ENCODE measurements at places on chromosomes 5 and 9.

- no peak for DNase-seq
Measured at GRCh38 chr5:40681363-40682153, 1.8 kb downstream of the PTGER4 start.

GRCh38 chr9:114850871-114851270 is 45.0 kb upstream of the TNFSF15 start:
- DNase-seq = no peak

- DNase-seq = no peak
Measured at GRCh38 chr5:168781941-168782571, 202.9 kb upstream of the PANK3 start.

- DNase-seq = no peak
Measured at GRCh38 chr9:127569886-127570401, 42.1 kb upstream of the STXBP1 start.

- no peak for DNase-seq
Measured at GRCh38 chr5:128535251-128535650, 2.8 kb downstream of the FBN2 start.

- peak; percentile 86 for DNase-seq
Measured at GRCh38 chr9:89662718-89663613, 58.2 kb downstream of the GADD45G start.

DNA sequence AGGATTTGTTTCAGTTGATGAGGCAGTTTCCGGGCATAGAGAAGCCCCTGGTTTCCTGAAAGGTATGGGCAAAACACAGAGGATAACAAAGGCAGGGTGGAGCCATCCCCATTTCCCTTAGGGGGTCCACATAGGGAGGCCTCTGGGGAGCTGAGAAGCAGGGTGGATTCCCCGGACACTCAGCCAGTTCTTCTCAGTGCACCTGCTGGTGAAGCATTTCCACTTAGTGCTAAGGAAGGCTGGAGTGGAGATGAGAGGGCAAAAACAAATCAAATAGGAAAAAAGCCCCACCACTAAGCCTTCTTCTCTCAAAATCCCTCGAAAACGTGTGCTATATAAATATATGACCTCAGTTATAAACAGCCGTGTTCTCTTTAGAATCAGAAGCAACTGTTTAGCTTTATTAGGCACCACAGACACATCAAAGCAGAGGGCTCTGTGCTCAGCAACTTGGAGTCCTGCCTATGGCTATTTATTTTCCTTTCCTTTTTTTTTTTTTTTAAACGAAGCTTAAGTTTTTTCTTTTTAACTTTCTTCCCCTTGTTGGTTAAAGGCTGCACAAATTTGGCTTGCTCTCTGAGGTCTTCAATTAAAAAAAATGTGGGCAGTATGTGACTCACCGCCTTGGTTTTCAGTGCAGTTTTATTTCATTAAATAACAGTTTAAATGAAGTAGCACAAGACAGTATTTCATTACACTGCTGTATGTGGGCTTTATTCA is 67.7 kb downstream of the PRDM6 start:
- no peak for DNase-seq

DNA sequence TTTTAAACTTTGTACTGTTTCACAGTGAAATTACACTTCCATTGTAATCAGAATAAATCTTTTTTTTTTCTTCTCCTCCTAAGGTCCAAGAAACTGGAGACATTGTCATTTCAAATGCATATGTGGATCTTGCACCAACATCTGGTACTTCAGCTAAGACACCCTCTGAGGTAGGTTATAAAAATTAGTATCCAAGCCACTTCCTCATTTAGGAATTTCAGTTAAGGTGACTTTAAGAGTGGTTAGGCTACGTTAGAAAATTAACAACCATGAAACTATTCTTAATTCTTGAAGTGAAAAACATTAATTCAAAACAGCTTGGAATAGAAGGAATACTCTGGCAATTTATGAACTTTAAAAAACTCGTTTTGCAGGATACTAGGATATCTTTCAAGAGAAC is 77.5 kb downstream of the HSD17B4 start:
- DNase-seq = no peak

- no peak for DNase-seq
Measured at GRCh38 chr5:125202871-125203438, 456.5 kb upstream of the ZNF608 start.

- no peak for DNase-seq
Measured at GRCh38 chr5:43020399-43020746, 19.7 kb downstream of the ANXA2R start.

DNA sequence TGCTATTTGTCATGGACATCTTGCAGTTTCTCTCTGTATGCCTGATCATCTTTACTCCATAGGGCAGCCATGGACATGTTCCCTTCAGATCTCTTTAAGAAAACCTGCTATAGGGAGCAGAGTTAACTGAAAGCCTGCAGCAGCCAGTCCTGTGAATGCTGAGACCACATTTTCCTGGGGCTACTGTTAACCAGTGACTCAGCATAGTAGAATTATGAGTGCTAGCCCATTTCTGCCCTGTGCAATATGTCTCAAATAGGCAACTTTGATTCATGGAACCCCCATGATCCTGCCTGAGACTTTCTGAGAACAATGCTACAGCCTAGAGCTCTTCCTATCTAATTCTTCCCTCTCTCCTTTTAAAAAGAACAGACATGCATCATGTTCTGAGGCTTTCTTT is 624.2 kb downstream of the CHSY3 start:
- DNase-seq = no peak

GRCh38 chr5:80240368-80240986 is 15.4 kb downstream of the SERINC5 start:
- DNase-seq = peak; percentile 44

DNA sequence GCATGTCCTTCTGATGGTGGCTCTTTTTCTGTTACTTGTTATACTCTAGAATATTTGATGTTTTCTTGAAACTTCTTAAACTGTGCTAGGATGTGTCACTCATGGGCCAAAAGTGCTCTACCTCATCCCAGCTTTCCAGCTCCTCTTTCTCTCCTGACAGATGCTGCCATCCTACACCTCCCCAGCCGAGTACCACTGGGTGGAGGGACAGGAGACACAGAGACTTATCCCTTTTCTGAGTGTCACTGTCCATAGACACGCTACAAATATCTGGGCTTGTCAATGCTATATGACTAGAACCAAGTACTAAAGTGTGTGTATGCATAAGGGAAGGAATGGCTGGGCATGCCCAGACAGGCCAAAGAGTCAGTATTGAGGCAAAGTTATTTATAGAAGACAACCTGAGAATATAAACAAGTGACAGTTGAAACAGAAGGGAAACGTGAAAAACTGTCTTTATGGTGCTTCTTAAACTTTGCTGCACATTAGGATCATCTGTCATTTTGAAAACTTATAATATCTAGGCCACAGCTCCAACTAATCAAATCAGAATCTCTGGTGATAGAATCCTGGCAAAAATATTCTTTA is 188.0 kb downstream of the CARTPT start:
- DNase-seq = no peak

- DNase-seq = peak; percentile 88
Measured at GRCh38 chr9:7368410-7369292, 430.9 kb downstream of the DMAC1 start.

GRCh38 chr5:58666598-58667581 is 84.0 kb downstream of the RAB3C start:
- DNase-seq = no peak

- no peak for DNase-seq
Measured at GRCh38 chr5:91140657-91141056, 242.5 kb downstream of the ARRDC3 start.

- DNase-seq = no peak
Measured at GRCh38 chr5:13910637-13911288, 33.7 kb downstream of the DNAH5 start.

DNA sequence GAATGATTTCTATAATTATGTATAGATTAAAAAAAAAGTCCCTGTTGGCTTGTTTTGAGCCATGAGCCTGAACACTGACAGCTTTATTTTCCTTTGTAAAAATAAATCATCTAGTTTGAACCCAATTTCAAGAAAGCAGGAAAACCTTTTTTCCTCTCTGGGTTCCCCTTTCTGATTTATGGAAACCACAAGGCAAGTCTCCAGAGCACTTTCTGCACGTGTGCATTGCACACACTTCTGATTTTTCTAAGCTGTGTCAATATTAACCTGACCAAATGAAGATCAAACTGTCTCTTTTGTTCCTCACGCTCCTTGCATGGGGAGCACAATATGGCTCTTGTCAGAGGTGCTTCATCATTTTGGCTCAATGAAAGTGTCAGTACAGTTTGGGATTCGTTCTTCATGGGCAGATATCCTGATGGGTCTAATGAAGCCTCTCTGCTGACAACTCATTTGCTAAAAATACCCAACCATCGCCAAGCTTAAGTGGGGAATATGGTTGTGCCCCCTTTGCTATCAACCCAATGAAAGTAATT is 39.2 kb upstream of the PCA3 start:
- peak; percentile 28 for DNase-seq

GRCh38 chr5:163338-163620 is 28.0 kb upstream of the LRRC14B start:
- DNase-seq = no peak

- peak; percentile 16 for DNase-seq
Measured at GRCh38 chr5:141825791-141826560, 52.2 kb downstream of the PCDH1 start.

DNA sequence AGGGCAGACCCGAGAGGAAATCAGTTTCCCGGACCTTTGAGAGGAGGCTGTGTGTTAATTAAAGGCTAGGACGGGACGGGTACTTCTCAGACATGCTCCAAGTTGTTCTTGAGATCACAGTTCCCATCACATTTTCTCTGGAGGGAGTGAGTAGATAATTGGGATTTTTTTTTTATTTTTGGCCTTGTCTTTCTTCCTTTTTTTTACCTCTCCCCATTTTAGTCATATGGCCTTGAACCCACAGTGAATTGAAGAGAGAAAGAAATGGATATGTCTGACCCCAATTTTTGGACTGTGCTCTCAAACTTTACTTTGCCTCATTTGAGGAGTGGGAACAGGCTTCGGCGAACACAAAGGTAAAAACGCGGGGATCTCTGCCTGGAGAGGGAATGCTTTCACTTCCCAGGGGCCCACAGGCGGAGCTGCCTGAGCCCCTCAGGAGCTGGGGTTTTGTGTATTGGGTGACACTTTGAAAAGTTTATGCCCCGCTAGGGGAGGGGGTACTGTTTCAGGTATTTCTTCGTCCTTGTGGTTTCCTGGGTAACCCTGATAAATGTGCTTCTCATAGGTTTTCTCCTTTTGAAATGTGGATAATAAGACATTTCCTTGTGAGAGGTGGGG is 191.8 kb downstream of the CD180 start:
- DNase-seq = no peak

DNA sequence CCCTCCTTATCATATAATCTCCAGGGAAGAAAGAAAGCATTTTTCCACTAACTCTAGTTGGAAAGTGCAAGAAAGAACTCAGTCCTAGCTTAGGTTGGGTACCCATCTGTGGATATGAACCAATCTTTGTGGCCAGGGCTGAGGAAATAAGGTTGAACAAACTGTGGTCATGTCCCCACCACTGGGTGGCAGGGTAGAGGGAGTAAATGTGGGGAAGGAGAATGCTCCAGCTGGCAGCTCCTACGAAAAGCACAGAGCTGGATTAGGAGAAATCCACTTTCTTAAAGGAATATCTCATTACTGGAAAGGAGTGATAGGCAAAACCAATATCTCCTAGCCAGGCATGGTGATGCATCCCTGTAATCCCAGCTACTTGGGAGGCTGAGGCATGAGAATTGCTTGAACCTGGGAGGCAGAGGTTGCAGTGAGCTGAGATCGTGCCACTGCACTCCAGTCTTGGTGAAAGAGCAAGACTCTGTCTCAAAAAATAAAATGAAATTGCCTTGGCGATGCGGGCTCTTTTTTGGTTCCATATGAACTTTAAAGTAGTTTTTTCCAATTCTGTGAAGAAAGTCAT is 175.1 kb downstream of the CCDC192 start:
- DNase-seq = peak; percentile 22

GRCh38 chr5:66249920-66250319 is 105.8 kb downstream of the SREK1 start:
- DNase-seq = no peak

DNA sequence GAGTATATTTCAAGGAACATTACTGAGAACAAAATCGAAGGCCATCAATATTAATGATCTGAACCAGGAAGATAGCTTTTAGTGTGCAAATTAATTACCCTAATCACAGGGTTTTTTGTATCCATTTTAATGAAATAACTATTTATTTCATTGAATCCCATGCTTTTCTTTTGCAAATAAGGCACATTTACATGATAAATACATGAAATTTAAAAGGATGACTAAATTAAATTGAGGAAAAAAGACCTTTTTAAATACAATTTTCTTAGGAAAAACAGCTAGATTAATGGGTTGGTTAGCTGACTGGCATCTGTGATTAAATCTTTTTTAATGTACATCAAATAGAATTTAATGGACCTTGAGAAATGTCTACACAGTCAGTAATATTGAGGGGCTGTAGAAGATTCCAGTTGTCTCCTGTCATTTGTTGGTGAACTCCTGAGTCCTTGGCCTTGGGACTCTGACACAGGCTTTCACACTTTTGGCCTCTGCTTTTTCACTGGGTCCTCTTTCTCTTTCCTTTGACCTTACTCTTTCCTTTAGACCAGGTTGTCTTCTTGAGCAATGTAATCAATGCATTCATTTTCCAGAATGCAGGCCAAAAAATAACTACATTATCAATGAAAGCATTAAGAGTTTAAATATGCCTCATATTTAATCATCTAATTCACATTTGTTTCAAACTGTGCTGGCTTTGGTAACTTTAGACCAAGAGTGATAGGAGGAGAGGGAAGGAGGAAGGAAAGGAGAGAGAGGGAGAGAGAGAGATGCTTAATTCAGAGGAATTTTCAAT is 511.5 kb downstream of the ZNF608 start:
- no peak for DNase-seq

DNA sequence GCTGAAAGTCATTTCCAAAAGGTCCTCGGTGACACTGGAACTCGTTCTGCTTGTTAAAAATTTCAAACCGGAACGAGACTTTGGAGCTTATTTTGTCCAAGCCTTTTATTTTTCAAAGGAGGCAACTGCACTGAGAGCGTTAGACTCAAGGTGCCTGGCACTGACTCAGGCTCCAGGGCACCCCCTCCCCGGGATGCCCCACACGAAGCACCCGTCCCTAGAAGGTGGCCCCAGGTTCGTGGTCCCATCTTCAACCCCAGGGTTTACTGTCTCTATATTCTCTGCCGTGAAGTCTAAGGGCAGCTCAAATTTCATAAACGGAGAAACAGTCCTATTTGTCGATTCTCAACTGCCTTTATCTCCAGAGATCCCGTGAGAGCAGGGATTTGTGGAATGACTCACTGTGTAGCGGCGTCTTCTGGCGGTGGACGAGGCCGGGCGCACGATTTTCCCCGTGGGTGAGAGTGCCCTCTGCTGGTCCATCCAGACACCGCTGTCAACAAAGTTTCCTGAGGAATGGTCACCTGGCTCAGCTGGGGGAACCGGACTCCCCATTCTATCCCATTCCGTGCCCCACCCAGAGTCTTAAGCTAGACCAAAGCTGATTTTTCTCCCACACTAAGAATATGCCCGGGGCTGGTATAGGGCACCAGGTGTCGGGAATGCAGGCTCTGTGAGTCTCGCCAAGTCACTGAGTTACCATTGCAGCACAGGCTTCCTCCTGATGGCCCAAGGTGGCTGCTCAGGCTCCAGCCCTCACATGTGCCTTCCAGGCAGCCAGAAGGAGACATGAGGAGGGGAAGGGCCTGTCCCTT is 27.1 kb upstream of the SLC6A19 start:
- DNase-seq = peak; percentile 74

- DNase-seq = peak; percentile 55
Measured at GRCh38 chr5:151063142-151063989, 17.5 kb downstream of the TNIP1 start.
